ENCODE measurements at places on chromosomes 7 and 10.

- no peak for DNase-seq
Observed at GRCh38 chr10:77408259-77408658, 229.3 kb downstream of the KCNMA1 start.

GRCh38 chr10:119340893-119341458 is 133.6 kb downstream of the GRK5 start:
- DNase-seq: no peak

DNA sequence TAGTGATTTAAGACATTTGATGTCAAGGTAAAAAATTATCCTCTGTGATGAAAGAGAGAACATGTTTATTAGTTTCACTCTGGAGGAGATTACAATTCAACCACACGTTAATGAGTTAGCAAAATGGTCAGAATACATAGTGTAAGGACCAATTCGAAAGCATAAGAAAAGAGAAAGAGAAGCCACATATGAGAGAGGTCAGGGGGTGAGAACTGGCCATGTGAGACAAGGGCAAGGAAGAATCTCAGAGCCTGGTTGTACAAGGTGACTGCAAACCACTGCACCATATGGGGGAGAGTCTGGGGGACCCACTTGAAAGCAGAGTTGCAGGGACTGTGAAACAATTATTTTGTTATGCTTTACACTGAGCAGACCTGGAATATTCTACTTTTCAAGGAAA is 27.7 kb upstream of the BET1 start:
- DNase-seq: no peak

- no peak for DNase-seq
Observed at GRCh38 chr7:99098824-99099498, 44.9 kb downstream of the SMURF1 start.

DNA sequence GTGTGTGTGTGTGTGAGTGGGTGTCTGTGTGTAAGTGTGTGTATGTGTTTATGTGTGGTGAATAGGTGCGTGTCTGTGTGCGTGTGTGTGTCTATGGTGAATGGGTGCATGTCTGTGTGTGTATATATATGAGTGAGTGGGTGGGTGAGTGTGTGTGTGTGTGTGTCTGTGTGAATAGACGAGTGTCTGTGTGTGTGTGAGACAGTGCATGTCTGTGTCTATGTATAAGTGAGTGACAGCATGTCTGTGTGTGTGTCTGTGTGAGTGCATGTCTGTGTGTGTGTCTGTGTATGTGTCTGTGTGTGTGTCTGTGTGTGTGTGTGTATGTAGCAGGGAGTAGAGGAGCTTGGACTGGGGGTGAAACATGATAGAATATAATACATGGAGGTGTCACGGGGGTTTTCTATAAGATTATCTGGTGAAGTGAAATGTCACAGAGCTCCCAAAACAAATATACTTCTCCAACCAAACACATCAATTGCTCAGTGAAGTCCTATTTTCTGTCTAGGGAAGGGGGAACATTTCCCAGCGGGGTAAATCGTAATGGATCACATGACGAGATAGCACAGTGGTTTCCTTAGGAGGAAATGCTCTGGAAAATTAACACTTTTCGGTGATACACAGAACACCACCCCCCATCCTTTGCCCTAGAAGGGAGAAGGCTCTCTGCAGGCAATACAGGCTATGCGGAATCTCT is 723.3 kb upstream of the CELF2 start:
- DNase-seq: no peak
